PC-3 (cell line): ENCODE measurements at places on chromosomes 1 and 21.

- DNase-seq, result no peak
Observed at GRCh38 chr1:36843906-36844610, 190.3 kb downstream of the GRIK3 start.

- DNase-seq, result no peak
Observed at GRCh38 chr1:20368866-20369470, 78.3 kb downstream of the VWA5B1 start.

- no peak for DNase-seq
Observed at GRCh38 chr1:158691907-158692306, 5.4 kb upstream of the SPTA1 start.

- no peak for DNase-seq
Observed at GRCh38 chr1:7852804-7853683, at the start of gene UTS2. Gene UTS2 (minus strand): TSS chr1:7853065. CDS start chr1:7853003, 62 bp downstream.

- DNase-seq, result peak; percentile 20
Observed at GRCh38 chr1:112714313-112715263, 544 bp downstream of the PPM1J start.

DNA sequence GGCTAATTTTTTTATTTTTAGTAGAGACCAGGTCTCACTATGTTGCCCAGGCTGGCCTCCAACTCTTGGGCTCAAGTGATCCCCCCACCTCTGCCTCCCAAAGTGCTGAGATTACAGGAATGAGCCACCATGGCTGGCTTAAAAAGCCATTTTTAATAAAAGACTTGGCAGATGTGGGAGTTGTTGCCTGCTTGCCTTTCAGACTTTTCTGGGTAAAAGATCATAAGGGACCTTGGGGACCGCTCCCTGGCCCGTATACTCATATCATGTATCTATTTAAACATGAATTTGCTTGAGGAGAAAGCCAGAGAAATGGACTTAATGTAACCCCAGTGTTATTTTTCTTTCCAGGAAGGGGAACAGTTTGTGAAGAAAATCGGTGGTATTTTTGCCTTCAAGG, 23.4 kb upstream of the PODN start:
- no peak for DNase-seq

GRCh38 chr1:214505134-214505533, 46.3 kb downstream of the PTPN14 start:
- peak; percentile 26 for DNase-seq

GRCh38 chr21:24046829-24047443, 1560.3 kb downstream of the MRPL39 start:
- DNase-seq, result no peak

GRCh38 chr1:220906561-220907334, 27.5 kb downstream of the HLX start:
- DNase-seq, result peak; percentile 94

DNA sequence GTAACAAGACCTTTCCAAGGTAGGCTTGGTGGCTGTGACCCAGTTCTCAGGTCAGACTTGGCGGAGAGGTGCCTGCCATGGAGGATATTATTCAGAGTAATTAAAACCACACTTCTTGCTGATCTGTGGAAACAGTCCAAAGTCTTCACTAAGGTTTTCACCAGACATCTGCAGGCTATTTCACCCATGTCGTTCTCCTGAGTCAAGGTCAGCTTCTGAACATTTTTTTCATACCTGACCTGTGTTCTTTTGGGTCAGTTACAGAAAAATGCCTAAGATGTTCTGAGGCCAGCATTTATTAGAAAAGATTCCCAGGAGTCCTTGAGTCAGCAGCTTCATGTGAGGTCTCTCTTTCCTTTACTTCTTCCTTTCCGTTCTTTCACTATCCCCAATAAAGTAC, 54.9 kb downstream of the RGL1 start:
- no peak for DNase-seq

DNA sequence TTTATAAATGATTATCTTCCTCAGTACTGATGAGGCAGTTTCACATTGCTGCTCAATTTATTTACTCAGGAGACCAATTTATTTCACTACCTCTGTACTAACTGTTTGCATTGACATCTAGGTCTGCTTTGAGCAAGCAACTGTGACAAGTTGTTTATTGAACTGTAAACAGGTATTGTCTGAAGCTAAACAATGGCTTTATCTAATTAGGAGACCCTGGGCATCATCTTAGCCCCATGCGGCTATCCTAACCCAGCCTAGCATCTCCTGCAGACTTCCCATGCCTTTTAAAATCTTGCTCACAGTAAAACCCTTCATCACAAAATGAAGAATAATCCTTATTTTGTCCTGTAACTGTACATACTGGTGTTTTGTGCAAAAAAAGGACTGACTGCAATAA, 348.2 kb downstream of the RWDD3 start:
- no peak for DNase-seq

DNA sequence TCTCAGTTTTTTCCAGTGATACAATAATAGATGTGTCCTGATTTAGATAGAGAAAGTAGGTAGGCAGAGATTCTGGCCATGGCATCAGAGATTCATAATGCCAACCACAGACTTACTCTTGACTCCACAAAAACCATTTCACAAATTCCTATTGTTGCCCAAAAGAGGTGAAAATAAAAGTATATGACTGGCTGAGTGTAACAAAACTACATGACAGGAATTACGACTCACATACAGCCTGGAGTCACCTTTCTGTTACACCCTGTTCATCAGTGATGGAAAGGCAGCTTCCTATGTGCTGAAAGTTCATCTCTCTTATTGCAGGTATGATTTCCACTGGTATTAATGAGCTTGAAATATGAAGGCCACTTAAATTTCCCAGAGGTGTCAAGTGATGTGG, 72.3 kb downstream of the MPZL1 start:
- DNase-seq, result peak; percentile 57

GRCh38 chr1:3821908-3822307, 25.6 kb upstream of the LRRC47 start:
- DNase-seq, result no peak

GRCh38 chr1:102578804-102579203, 529.5 kb downstream of the COL11A1 start:
- no peak for DNase-seq

DNA sequence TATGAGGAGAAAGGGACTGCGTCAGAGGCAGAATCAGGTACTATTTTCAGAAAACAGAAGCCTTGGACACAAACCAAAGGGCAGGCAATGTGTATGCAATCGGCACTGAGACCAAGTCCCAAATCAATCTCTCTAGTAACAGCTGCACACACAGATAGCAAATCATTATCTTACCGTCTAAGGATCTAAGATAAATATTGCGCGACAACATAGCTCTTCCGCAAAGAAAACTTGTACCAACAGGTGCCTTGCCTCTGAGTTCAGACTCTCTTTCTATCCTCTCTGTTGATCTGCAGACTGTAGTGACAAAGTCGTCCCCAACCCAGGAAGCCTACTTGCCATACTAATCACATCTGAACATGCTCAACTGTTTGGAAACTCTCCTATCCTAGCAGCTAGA, 22.6 kb upstream of the SAMD13 start:
- DNase-seq, result no peak

GRCh38 chr1:230863449-230863848, 4.9 kb downstream of the C1orf198 start:
- peak; percentile 69 for DNase-seq

GRCh38 chr21:32207406-32207716, 71.5 kb downstream of the MIS18A start:
- DNase-seq, result no peak

DNA sequence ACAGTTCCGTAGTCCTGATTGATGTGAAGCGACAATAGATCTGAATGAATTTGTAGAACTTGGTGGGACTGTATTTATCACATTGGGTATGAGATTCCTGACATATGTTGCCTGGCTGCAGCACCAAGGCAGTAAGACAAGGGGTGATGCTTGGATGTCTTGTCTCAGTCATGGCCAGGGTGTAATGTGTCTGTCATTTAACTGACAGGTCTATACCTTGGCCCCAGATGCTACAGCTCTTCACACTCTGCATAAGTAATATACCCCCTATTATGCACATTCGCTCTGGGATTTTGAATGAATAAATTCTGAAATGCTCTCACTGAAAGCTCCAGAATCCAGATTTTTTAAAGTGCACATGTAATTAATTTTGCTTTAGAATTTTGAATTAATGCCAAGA, 47.3 kb downstream of the NTNG1 start:
- DNase-seq, result no peak

DNA sequence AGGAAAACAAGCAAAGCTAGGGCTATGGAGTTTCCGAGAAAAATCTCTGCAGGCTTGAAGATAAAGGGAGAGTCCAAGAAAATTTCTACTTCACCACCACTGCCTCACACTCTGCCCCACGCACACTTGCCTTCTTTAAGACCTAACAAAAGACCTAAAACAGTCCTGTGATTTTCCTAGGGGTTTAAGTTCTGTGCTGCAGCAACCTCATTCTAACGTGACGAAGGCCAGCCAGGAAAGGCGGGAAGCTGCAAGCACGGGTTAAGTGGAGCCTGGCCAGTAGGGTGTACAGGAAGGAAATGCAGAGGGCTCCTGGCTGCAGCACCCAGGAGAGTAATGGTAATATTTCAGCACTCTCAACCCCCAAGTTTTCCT, 1.5 kb downstream of the SPATA6 start:
- no peak for DNase-seq

GRCh38 chr1:171166361-171166760, 18.7 kb upstream of the FMO2 start:
- no peak for DNase-seq

DNA sequence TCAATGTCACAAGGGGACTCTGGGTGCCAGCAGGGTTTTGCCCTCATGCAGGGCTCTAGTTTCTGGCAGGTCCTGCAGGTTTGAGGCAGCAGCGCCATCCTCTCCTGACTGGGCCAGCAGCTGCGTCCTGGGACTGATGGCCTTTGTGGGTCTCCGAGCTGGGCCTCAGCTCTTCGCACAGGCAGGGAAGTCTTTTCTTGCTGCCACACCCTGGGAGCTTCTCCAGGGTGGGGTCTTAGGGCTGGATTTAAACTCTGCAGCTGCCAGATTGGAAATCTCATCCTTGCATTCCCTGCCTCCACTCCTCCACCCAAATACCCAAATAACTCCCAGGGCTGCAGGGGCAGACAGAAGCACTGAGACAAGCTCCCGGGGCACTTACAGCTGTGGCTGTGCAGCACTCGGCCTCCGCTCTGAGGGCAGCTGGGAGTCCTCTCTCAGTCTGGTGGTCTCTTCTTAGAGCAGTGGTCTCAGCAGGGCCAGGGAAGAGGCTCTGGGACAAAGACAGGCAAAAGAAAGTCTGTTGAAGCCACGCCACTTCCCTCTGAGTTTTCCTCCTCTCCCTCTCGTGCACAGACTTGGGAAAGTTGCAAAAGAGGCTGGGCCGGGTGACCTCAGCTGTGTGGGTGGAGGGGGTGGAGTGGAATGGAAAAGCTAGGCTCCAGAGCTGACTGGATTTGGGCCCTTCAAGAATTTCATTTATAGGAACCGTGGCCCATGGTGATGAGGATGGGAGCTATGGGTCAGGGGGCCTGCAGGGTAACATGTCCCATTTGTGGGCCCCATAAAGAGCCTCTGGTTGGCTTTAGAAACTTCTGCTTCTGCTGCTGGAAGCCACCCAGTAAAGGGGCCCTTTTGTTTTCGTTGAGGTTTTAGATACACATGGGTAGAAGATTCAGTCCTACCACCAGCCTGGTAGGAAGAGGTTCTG, at the start of gene RAB7B:
Gene RAB7B (minus strand): TSS at position 525 of the 931 bp plus-strand sequence. CDS start 9,260 bp downstream, outside the sequence.
- peak; percentile 41 for DNase-seq

GRCh38 chr1:155171836-155172731, 1.0 kb downstream of the KRTCAP2 start:
- DNase-seq, result no peak

GRCh38 chr1:184056921-184057555, 5.5 kb downstream of the TSEN15 start:
- peak; percentile 52 for DNase-seq
